ENCODE measurements at places on chromosomes 7 and 10.

- no peak for DNase-seq
Measured at GRCh38 chr7:2812831-2813230, 31.3 kb downstream of the GNA12 start.

- no peak for DNase-seq
Measured at GRCh38 chr10:123200531-123200930, 46.3 kb downstream of the BUB3 start.

- DNase-seq, result peak; percentile 2
Measured at GRCh38 chr7:97499204-97499603, 232.7 kb upstream of the TAC1 start.

GRCh38 chr7:85215098-85215497, 28.2 kb upstream of the SEMA3D start:
- no peak for DNase-seq

DNA sequence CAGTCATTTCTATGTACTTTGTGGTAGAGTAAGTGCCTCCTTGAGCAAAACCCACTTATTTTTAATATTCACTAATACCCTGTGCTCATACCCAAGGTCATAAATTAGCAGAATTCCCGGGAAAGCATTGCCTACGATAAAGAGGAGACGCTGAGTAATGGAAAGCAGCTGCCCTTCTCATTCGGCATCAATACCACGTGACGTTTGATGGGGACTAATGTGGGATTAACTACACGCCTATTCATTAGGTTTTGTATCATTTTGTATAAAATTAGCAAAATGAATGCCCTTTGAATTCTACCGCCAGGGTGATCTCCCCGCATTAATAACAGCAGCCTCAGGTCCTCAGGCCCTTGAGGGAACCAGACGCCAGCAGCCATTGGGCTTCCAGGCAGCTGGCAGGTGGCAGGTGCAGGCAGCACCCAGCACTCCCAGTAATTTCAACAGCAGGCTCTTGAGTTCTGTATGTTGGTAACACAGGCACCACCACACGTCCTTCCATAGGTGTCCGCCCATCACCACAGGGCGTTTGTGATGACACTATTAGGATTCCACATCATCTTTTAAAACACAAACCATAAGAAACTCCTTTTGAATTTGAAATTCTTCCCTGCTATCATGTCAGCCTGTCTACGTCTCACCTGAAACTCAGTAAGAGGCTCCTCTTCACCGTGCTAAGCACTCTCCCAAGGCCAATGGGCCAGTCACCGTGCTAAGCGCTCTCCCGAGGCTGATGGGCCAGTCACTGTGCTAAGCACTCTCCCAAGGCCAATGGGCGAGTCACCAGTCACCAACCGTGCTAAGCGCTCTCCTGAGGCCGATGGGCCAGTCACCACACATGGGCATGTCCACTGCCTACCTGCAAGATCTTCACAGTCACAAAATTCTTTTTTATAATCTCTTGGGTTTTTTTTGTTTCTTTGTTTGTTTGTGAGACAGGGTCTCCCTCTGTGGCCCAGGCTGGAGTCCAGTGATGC, 509.4 kb downstream of the PTPRN2 start:
- DNase-seq, result no peak

DNA sequence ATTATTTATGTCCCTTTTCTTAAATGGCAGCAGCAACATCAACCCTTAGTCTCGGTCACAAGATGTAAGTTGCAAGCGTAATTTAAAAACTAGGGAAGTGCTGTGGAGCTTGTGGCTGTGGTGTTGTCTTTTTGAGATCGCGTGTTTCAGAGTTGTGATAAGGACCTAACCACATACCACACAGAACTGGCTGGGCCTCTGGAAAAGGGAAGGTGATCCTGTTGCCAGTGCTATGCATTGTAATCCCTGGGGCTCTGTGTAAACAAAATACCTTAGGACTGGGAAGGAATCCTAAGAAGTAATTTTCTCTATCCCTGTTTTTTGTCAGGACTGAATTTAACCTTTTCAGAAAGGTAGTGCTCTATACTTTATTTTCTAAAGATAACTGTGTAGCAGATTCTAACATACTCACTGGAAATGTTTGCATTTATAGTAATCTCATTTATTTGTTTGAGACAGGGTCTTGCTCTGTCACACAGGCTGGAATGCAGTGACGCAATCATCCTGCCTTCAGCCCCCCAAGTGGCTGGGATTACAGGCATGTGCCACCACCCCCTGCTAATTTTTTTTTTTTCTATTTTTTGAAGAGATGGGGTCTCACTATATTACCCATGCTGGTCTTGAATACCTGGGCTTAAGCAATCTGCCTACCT, 60.4 kb downstream of the INPP5F start:
- no peak for DNase-seq

- no peak for DNase-seq
Measured at GRCh38 chr10:639001-639750, 50.3 kb downstream of the DIP2C start.

DNA sequence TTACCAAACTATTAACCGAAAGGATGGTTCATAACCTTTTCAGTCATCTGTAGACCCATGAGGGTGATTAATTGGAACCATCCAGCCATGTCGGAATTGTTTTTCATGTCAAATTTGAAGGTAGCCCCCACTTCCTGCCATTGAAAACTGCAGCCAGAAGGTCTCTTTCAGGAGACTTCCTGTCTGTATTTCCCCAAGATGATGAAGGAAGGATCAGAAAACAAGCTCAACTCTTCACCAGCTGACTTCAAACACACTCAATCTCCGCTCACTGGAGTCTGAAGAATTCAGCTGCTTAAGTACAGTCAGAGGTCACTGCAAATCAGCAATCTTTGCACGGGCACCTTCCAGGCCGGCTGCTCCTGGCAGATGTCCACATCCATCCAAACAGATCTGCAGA, 291.7 kb upstream of the NPVF start:
- DNase-seq, result no peak

DNA sequence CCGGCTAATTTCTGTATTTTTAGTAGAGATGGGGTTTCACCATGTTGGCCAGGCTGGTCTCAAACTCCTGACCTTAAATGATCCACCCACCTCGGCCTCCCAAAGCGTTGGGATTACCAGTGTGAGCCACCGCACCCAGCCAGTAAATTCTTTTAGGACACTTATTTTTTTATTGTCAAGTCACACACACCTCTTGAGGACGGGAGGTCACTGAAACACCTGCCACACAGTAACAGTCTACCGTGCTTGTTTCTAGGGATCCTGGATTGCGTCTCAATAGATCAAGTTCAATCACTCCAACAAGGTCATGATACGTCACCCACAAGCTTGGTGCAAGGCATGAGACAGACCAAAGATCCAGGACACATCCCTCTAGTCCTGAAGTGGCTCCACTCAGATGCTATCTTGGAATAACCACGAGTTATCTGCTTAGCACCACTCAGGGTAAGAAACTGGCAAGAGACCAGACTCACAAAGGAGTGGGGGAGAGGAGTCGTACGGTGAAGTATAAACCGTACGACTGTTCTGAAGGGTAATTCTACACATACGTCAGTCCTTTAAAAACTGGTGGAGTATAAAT, 58.9 kb upstream of the NCAPG2 start:
- no peak for DNase-seq

DNA sequence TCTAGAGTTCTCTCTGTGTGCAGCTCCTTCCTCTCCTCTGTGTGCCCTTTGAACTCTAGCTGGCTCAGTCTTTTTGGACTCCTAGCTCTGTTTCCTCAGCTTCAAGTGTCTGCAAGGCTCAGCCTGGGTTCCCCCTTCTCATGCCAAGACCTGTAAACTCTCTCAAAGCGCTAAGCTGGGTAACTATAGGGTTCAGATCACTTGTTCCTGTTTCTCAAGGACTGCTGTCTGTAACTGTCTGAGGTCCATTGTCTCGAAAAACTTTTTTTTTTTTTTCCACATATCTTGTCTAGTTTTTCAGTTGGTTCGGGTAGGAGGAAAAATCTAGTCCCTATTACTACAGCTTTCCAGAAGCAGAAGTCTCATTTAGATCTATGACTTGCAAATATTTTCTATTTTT, 46.6 kb upstream of the PPP1R17 start:
- no peak for DNase-seq

DNA sequence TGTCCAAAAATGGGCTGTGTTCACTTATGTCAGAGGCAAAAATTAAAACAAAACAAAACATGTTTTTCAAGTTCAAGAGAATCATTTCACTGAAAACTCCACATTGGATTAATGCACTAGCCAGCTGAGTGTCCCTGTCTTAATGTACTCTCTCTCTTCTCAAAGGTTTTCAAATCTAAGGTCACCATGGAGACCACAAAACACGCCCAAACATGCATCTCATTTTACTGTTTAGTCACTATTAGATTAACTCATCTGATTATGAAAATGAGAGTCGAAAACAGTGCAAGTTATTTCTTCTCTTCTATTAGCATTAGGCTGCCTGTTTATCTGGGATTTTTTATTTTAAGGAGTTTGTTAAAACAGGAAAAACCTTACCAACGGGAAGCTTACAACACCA, 70.8 kb upstream of the ASAH2 start:
- DNase-seq, result no peak

- DNase-seq, result no peak
Measured at GRCh38 chr7:134662871-134663205, 16.2 kb downstream of the BPGM start.

- DNase-seq, result no peak
Measured at GRCh38 chr7:34156336-34156735, 251.0 kb downstream of the BMPER start.

DNA sequence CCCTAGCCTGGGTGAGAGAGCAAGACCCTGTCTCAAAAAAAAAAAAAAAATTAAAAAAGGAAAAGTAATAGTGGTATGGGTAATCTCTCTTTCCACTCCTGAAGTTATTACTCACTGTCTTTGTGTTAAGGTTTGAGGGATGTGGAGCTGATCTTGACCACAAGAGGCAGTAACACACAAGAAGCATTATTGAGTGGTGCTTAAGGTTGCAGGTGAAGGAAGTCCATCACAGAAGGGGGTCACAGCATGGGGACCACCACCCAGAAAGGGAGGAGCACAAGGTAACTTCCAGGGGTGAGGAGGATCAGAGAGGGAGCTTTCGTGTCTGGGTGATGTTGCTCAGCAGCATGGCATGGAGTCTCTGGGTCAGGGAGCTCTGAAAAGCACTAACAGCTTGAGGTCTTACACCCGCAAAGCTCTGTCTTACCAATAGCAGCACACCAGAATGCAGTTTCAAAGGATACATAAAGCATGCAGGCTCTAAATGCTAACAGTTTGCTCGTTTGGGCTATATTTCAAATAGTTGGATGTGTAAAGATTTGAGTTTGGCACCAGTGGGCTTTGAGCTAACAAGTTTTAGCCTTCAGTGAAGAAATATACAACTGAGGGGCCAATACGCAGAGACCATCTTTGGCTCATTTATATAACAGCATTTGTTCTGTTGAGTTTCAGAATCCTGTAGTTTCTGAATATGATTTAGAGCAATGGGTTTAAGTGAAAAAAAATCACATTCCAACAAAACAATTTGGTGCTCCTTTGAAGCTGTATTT, 100.4 kb upstream of the DNAJC1 start:
- DNase-seq, result no peak

DNA sequence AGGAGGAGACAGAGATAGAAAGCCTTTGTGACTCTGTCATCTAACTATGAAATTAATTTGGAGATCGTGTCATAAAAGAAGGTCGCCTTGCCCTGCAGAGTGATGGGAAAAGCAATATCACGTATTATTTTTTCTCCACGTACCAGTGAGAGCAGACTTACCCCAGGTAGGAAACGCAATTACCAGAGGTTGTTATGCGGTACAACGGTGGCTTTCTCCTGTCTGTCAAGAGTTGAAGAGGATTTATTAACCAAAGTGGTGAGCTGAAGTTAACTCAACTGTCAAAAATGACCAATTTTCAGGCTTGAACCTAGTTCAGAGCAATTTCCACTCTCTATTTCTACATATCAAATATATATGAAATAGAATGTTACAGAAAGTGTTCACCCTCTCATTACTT, 282.6 kb upstream of the PFKP start:
- DNase-seq, result no peak

DNA sequence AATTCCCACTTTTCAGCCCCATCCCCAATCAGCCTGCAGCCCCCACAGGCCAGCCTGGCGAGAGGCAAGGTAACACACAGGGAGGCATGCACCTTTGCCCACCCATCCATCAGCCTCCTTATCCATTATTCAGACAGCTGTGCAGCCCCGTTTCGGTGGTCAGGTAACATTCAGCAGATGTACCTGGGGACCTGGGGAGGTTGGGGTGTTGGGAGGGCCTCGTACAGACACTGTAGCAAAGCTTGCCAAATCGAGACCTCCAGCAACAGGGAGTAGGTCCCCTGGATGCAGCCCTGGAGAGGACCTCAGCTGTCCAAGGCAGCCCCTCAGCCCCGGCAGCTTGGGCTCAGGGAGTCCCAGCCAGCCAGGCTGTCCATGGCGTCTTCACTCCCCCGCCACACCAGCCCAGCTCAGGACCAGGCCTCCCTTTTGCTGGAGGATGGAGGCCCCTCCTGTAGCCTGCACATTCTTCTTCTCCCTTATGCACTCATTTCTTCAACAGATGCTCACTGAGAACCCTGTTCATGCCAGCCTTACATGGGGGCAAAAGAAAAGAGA, 8.5 kb upstream of the DRGX start:
- DNase-seq, result no peak

DNA sequence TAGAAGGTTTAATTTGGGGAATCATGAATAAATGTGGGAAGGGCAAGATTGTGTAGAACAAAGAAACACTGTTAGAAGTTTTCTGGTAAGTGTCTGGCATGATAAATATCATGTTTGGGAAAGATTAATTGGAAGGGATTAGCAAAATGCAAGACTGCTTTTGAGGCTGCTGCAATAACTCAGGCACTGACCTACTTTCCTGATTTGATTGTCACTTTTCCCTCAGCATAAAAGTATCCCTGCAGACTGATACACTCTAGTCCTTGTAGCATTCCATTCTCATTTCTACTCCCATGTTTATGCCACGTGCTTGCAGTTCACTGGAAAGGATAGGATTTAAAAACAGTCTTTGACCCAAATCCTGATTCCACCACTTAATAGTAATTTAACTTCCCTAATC, 303.3 kb upstream of the SEMA3A start:
- no peak for DNase-seq

- no peak for DNase-seq
Measured at GRCh38 chr7:117217106-117218035, 105.5 kb downstream of the WNT2 start.

- no peak for DNase-seq
Measured at GRCh38 chr7:71775648-71776047, 636.5 kb downstream of the CALN1 start.

DNA sequence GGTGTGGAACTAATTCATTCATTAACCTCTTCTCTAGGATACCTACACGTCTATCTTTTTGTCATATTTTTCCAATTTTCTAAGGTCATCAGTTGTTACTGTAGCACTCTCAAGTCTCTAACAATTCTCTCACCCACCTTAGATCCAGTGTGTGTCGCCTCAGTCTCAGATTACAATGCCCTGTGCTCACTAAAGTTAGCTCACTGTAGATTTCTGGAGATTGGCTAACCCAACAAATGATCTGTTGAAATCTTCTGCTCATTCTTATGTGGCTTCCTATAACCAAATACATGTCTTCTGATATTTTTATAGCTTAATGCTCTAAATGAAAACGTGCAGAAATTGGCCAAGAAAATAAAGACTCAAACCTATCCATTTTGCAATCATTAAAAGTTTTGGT, 142.6 kb downstream of the SLC25A13 start:
- DNase-seq, result no peak

- peak; percentile 19 for DNase-seq
Measured at GRCh38 chr10:71268247-71268691, 50.8 kb upstream of the SLC29A3 start.

GRCh38 chr7:153835103-153835502, 217.1 kb upstream of the DPP6 start:
- DNase-seq, result peak; percentile 21
